ENCODE measurements at places on chromosomes 7 and 10.
A peak's percentile ranks its signal among the peaks of the same experiment; 100 is the strongest.

GRCh38 chr10:101221963-101222531 is 7.2 kb downstream of the LBX1 start:
- H3K4me3 ChIP-seq = peak overlapping the region; percentile 65
- H3K36me3 ChIP-seq = peaks cover 5% of the 10 kb centered on the region

DNA sequence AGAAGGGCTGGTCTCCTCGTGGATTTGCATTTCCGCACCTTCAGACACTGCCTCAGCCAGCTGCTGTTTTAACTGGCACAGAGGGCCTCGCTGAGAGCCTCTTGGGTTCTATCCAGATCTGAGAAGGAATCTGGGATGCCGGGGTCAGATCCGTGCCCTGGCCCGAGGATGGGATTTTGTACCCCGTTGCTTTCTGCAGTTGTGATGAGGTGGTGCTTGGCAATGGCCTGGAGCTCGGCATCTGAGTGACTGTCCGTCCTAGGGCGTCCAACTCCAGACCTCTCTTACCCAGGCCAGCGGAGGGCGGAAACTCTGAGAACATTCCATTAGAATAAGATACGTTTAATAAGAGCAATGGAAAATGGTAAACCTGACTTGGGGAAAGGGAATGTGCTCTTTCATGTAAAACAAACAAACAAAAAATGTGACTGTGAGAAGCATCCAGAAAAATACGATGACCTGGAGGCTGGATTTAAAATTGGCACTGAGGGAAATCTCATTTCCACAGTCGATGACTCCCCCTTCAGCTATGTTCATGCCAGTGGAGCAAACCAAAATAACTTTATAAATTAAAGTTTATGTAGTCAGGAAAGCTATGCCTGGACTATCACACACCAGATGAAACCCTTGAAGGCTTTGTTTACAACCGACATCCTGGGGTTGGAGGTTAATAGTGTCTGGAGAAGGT is 39.6 kb downstream of the GRK5 start:
- H3K4me1 ChIP-seq = peaks cover 20% of the 10 kb centered on the region
- H3K27ac ChIP-seq = no peak overlapping the region
- H3K4me3 ChIP-seq = no peak overlapping the region
- no peak for DNase-seq
- H3K36me3 ChIP-seq = peaks cover 2% of the 10 kb centered on the region

DNA sequence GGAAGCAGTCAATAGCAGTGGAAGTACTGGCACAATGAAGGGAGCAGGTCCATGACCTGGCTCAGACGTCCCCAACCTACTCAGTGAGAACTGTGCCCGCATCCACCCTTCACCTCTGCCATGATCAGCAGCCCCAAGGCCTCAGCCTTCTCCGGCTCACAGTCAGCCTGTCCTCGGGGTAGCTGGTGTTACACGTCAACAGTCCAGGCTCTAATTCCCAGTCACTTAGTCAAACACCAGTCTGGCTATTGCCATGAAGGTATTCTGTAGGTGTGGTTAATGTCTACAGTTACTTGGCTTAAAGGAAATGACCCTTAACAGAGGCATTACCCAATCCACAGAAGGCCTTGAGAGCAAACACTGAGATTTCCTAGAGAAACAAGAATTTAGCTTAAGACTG is 49.1 kb downstream of the GRB10 start:
- DNase-seq = no peak
- no peaks in the 10 kb centered on the region for H3K27me3 ChIP-seq
- H3K36me3 ChIP-seq = no peaks in the 10 kb centered on the region
- H3K4me1 ChIP-seq = no peaks in the 10 kb centered on the region
- no peak overlapping the region for H3K27ac ChIP-seq

GRCh38 chr7:40786909-40787308 is 652.1 kb downstream of the SUGCT start:
- no peak for DNase-seq
- H3K4me1 ChIP-seq = no peaks in the 10 kb centered on the region
- no peak overlapping the region for H3K4me3 ChIP-seq

- no peaks in the 10 kb centered on the region for H3K4me1 ChIP-seq
- H3K36me3 ChIP-seq = no peaks in the 10 kb centered on the region
- no peak overlapping the region for H3K4me3 ChIP-seq
- H3K27ac ChIP-seq = no peak overlapping the region
- H3K27me3 ChIP-seq = peaks cover 5% of the 10 kb centered on the region
Observed at GRCh38 chr10:21196822-21197395, 299.8 kb upstream of the NEBL start.

GRCh38 chr7:27492224-27492623 is 170.5 kb downstream of the HIBADH start:
- H3K36me3 ChIP-seq = no peaks in the 10 kb centered on the region
- no peaks in the 10 kb centered on the region for H3K4me1 ChIP-seq
- H3K4me3 ChIP-seq = no peak overlapping the region
- H3K27ac ChIP-seq = no peak overlapping the region
- no peak for DNase-seq
- H3K27me3 ChIP-seq = peaks cover 19% of the 10 kb centered on the region

GRCh38 chr10:123755061-123755460 is 88.9 kb downstream of the GPR26 start:
- DNase-seq = no peak
- no peak overlapping the region for H3K27ac ChIP-seq
- peaks cover 4% of the 10 kb centered on the region for H3K36me3 ChIP-seq
- no peaks in the 10 kb centered on the region for H3K4me1 ChIP-seq

GRCh38 chr7:29228289-29229011 is 33.9 kb downstream of the CHN2 start:
- H3K27me3 ChIP-seq = no peaks in the 10 kb centered on the region
- DNase-seq = no peak
- H3K4me1 ChIP-seq = peaks cover 13% of the 10 kb centered on the region
- no peak overlapping the region for H3K27ac ChIP-seq

DNA sequence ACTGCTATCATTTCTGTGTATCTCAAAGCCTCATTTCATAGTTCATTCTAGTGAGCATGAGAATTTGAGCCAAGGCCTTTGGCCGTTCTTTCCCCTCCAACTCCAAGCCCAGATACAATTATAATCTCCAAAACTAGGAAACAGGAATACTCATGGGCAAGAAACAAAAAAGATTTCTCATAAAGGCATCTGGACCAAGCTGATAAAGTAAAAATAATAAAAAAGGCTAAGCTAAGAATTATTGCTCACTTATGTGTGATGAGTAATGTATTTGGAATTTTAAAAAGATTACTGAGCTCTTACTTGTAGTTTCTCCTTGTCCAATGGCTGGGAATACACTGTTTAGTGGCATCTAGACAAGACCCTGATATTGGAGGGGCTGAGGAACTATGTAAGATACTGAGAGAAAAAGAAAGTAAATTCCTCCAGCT is 196.4 kb upstream of the POM121L12 start:
- H3K27ac ChIP-seq = no peak overlapping the region
- no peak for DNase-seq
- H3K4me1 ChIP-seq = no peaks in the 10 kb centered on the region

GRCh38 chr10:19983880-19984565 is 167.8 kb downstream of the PLXDC2 start:
- no peaks in the 10 kb centered on the region for H3K4me1 ChIP-seq
- no peak overlapping the region for H3K27ac ChIP-seq

DNA sequence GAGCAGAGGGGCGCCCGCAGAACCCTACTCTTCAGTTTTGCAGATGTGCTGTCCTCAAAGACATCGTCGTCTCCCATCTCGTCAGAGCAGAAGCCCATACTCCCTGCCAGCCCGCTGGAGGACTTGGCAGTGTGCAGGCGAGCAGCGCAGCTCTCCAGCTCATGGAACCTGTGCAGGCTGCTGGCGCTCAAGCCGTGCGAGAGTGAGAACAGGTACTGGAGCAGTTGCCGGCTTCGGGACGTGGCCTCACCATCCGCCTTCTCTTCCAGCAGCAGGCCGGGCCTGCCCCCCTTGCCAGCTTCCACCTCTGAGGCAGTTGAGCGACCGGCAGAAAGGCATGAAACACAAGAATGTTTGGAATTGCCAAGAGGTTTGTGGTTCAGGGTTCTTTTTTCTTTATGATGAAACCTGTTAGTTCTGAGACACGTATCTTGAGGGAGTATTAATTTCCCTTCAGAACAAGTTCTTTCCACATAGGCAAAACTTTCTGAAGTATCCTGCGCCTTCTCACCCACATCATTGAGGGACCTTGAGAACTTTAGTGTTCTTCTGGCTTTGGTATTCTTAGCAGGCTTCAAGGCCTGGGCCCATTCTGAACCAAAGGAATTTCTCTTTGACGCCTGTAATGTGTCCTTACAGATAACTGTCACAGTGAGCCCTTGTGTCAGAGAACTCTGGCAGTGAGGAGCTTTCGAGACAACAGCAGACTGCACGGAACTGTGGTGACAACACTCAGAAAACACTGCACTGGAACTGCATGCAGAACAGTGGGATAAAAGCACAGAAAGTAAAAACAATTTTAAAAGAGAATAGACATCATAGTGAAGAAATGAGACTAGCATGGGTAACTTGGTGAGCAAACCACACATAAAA is 89.5 kb downstream of the ALOX5 start:
- DNase-seq = no peak
- no peak overlapping the region for H3K4me3 ChIP-seq
- H3K27ac ChIP-seq = no peak overlapping the region
- no peaks in the 10 kb centered on the region for H3K27me3 ChIP-seq

DNA sequence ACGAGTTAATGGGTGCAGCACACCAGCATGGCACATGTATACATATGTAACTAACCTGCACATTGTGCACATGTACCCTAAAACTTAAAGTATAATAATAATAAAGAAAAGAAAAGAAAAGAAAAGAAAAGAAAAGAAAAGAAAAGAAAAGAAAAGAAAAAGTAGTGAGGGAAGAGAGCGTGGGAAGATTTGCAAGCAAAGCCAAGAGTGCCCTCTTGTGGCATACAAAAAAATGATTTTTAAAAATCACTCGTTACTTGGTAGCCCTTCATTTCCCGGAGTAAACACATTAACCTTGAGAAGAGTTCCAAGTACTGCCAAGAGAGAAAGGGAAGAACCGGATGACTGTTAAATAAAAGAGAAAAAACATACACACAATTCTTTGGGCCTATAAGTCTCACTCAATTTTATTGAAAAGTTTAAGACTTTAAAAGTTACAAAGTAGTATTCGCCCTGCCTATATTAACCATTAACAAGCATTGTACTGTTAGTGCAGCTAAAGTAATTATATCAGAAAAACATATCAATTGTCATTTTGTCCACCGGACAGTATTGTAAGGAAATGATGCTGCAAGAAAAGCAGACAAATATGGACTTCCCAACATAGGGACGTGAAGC is 6.2 kb upstream of the CH25H start:
- peaks cover 2% of the 10 kb centered on the region for H3K36me3 ChIP-seq
- no peak overlapping the region for H3K27ac ChIP-seq
- no peak overlapping the region for H3K4me3 ChIP-seq

GRCh38 chr7:100642534-100642907 is 1.2 kb upstream of the TFR2 start:
- no peaks in the 10 kb centered on the region for H3K4me1 ChIP-seq
- no peak overlapping the region for H3K27ac ChIP-seq
- H3K36me3 ChIP-seq = peaks cover 2% of the 10 kb centered on the region
- DNase-seq = no peak
- peaks cover 45% of the 10 kb centered on the region for H3K27me3 ChIP-seq

DNA sequence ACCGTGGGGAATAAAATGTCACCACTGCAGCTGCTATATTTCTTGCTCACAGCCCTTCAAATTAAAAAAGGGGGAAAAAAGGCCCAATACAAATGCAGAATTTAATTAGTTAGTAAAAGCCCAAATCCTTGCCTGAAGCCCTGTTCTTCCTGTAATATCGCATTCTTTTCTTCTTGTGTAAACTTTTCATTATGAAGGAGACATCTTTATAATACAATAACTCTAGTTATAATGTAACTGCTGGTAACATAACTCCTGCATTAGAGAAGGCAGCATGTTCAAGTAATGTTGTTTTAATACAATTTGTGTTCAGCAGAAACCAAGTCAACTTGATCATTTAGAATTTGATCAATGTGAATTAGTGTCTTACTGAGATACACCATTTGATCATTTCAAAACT is 250.9 kb downstream of the CHCHD3 start:
- no peaks in the 10 kb centered on the region for H3K27me3 ChIP-seq
- no peak for DNase-seq
- H3K27ac ChIP-seq = no peak overlapping the region

GRCh38 chr7:135822376-135822775 is 73.8 kb upstream of the FAM180A start:
- no peaks in the 10 kb centered on the region for H3K36me3 ChIP-seq
- peaks cover 16% of the 10 kb centered on the region for H3K27me3 ChIP-seq
- H3K4me3 ChIP-seq = no peak overlapping the region
- H3K4me1 ChIP-seq = peaks cover 8% of the 10 kb centered on the region
